Fibroblast of lung (primary cell): ENCODE measurements at places on chromosomes 3 and 15. TPM values are rescaled to one million over a fixed set of nuclear protein-coding genes. Genes with fewer than 3 reads are reported as not detected.

The ALDH1L1 gene
- total RNA-seq, result not detected in 2 replicates

The PRR20G gene
- not detected in 2 replicates for total RNA-seq

The SLC6A1 gene
- total RNA-seq, result not detected in 2 replicates

The GAP43 gene
- total RNA-seq, result under 0.01 and 0.17 TPM in 2 replicates

The TICRR gene
- total RNA-seq, result 0.26 and 1.2 TPM in 2 replicates

The MORC1 gene
- total RNA-seq, result not detected in 2 replicates

GRCh38 chr3:14691239-14691638, 16.3 kb downstream of the C3orf20 start:
- DNase-seq, result no peak
- H3K4me3 ChIP-seq, result no peak overlapping the region
- no peak overlapping the region for H3K27ac ChIP-seq
- no peaks in the 10 kb centered on the region for H3K4me1 ChIP-seq
- no peaks in the 10 kb centered on the region for H3K36me3 ChIP-seq

GRCh38 chr3:179149406-179149867, 1.3 kb downstream of the PIK3CA start:
- H3K4me1 ChIP-seq, result peaks cover 2% of the 10 kb centered on the region
- no peaks in the 10 kb centered on the region for H3K27me3 ChIP-seq
- H3K36me3 ChIP-seq, result no peaks in the 10 kb centered on the region

- no peaks in the 10 kb centered on the region for H3K36me3 ChIP-seq
- no peaks in the 10 kb centered on the region for H3K4me1 ChIP-seq
- H3K27ac ChIP-seq, result no peak overlapping the region
- no peak for DNase-seq
- peaks cover 2% of the 10 kb centered on the region for H3K27me3 ChIP-seq
- no peak overlapping the region for H3K4me3 ChIP-seq
Measured at GRCh38 chr3:194040516-194041273, 95.3 kb upstream of the HES1 start.

GRCh38 chr3:5186089-5186857, 1.2 kb upstream of the EDEM1 start:
- H3K4me1 ChIP-seq, result peaks cover 4% of the 10 kb centered on the region
- H3K4me3 ChIP-seq, result no peak overlapping the region
- H3K27me3 ChIP-seq, result no peaks in the 10 kb centered on the region

DNA sequence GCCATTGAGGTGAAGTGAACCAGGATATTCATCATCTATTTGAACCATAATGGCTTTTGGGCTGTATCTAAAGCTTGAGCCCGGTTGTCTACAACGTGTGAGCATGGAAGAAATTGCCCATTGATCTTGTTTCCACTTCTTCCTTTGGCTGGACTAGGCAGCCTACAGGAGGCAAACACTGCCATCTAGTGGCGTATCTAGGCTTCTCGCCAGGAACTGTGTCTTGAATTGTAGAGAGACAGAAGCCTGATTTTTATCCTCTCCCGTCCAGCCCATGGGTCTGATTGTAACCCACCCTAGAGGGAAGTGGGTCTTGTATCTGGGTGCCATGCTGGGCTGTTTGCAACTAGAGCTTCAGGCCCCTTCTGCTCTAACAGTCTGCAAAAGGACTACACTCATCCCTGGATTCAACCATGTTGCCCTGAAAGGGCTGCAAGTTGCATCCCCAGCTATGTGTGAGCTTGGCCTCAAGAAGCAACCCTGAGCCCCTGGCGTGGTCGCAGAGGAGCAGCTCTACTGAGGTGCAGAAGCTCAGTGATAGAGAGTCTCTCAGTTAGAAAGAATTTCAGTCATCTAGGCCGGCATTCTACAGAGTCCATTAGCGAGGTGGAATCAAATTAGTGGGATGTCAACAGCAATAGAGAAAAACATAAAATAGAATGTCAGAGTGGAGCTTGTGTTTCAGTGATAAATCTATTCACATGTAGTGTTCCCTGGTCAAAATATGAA, 170.2 kb upstream of the UMPS start:
- H3K27me3 ChIP-seq, result peaks cover 3% of the 10 kb centered on the region
- DNase-seq, result peak; percentile 75
- no peak overlapping the region for H3K4me3 ChIP-seq
- H3K4me1 ChIP-seq, result peaks cover 14% of the 10 kb centered on the region

- DNase-seq, result no peak
- H3K27me3 ChIP-seq, result peaks cover 5% of the 10 kb centered on the region
- no peak overlapping the region for H3K27ac ChIP-seq
- no peak overlapping the region for H3K4me3 ChIP-seq
- no peaks in the 10 kb centered on the region for H3K4me1 ChIP-seq
Measured at GRCh38 chr15:33649217-33649933, 318.9 kb upstream of the CHRM5 start.

DNA sequence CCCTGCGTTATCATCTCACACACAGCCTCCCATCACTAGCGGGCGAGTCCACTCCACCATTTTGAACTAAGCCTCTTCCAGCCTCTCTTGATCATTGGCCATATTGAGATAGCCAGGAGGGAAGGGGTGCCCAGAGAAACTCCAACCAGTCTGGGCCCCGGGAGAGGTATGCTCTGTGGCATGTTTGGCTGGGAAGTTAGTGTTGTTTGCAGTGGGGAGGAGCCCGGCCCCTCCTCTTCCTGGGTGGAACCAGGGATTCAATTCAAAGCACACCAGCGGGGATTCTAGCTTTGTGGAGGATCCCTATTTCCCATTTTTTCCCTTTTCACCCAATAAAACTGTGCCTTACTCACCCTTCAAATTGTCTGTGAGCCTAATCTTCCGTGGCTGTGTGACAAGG, 71.8 kb downstream of the GBE1 start:
- H3K4me1 ChIP-seq, result no peaks in the 10 kb centered on the region
- H3K36me3 ChIP-seq, result no peaks in the 10 kb centered on the region
- no peaks in the 10 kb centered on the region for H3K27me3 ChIP-seq
- no peak overlapping the region for H3K4me3 ChIP-seq
- no peak for DNase-seq
